ENCODE measurements at places on chromosomes 16 and 17.

DNA sequence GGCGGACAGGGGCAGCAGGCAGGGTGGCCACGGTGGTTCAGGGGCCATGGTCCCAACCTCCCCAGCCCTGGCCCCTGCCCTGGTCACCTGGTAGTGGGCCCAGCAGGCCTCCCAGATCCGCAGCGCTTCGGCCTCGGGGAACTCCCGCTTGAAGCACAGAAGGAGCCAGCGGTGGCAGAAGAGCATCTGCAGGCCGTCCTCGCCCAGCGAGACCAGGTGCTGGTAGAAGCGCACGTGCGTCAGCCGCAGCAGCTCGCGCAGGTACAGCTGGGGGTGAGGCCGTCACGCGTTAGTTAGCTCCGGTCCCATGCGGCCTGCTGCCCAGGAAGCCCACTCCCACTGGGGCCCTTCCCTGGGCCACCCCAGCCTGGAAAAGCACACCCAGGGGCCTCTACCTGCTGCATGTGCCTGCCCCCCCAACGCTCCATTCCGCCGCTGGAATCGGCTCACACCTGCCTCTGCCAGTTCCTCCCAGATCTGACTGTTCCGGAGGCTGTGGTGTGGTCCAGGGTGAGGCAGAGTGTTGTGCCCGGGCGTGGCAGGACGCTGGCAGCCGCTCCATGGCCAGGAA is 90.8 kb downstream of the TBC1D16 start:
- no peak for DNase-seq

GRCh38 chr16:69555437-69555836 is 10.3 kb upstream of the NFAT5 start:
- no peak for DNase-seq

DNA sequence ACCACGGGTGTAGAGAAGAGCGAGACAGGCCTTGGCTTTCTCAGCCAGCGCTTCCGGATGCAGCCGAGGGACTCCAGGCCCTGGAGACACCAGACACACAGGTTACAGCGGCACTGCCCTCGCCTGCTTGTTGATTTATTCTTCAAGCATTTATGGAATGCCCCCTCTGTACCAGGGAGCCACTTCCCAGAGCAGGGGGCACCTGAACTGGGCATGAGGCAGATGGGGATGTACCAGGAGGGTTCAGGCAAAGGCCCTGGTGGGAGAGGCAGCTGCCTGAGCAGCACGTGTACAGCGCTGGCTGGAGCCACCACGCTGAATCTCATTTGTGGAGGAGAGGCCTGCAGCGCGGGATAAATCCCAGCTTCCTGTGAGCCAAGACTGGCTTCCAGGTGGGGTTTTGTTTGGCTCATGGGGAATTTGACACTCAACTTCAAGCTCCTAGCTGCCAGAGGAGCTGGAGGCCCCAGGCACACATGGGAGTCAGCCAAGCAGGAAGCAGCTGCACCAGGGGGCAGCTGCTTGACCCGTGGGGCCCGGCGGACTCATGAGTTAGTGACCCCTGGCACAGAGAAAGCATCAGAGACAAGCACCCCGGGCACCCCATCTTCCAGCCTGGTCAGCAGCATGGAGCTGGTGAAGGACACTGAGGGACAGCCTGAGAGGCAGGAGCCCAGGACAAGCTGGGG is 59.7 kb downstream of the IL21R start:
- no peak for DNase-seq

- no peak for DNase-seq
Measured at GRCh38 chr16:26963109-26963508, 103.6 kb upstream of the C16orf82 start.

DNA sequence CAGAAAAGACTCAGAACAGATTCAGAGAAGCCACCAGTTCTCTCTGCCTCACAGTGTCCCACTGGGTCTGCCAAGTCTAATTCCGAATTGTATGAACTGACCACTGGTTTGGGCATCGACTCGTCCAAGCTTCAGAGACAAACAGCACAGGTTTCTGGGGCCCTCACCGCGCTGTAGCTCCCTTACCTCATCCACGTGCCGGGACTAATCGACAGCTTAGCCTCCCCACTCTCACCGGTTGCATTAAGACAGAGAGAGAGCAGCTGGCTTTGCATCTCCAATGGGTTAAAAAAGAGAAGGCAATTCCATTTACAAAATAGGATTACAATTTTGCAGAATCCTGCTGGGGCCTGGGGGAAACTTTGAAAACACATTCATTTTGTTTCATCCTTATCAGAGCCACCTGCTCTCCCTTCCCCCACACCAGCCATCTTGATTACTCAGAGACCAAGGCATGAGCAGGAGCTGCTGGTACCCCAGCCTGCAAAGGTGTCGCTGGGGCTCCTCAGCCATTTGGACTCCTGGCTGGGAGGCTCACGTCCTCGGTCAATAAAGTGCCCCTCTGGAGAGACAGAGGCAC is 95.3 kb upstream of the RPL38 start:
- no peak for DNase-seq

- no peak for DNase-seq
Measured at GRCh38 chr17:1484676-1485422, 7.6 kb downstream of the MYO1C start.

DNA sequence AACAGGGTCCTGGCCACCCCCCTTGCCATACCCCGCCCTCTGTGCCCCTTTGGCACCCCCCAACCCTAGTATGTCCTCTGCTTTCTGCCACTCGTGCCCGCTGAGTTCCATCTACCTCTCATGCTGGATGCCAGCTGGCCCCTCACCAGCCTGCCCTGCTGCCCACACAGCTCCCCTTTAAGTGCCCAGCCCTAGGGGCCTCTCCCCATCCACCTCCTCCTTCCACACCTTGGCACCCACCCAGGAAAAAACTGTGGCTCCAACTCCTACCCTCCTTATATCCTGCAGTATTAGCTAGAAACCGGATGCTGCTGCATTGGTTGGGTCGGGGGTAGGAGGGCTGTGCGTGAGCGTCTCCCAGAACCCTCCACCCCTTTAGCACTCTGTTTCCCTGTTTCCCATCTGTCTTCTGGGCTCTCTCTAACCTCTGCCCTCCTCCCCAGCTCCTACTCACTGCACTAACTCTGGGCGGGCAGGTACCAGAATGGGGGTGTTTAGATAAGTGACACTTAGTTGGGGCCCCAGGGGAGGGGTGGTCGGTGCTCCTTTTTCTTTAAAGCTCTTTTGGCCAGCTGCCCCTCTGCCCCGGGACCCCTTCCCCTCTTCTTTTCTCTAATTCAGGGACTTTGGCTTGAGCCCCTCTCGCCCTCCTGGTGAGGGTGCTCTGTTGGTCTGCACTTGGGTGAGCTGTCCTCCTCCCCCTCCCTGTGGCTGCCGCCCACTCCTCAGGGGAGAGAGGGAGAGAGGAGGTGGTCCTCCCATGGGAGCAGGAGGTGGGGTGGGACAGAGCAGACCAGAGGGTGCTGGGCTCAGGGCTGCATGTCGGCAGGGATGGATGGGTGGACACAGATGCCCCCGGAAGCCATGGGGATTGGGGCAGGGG is 9.9 kb downstream of the NR1D1 start:
- DNase-seq: no peak

DNA sequence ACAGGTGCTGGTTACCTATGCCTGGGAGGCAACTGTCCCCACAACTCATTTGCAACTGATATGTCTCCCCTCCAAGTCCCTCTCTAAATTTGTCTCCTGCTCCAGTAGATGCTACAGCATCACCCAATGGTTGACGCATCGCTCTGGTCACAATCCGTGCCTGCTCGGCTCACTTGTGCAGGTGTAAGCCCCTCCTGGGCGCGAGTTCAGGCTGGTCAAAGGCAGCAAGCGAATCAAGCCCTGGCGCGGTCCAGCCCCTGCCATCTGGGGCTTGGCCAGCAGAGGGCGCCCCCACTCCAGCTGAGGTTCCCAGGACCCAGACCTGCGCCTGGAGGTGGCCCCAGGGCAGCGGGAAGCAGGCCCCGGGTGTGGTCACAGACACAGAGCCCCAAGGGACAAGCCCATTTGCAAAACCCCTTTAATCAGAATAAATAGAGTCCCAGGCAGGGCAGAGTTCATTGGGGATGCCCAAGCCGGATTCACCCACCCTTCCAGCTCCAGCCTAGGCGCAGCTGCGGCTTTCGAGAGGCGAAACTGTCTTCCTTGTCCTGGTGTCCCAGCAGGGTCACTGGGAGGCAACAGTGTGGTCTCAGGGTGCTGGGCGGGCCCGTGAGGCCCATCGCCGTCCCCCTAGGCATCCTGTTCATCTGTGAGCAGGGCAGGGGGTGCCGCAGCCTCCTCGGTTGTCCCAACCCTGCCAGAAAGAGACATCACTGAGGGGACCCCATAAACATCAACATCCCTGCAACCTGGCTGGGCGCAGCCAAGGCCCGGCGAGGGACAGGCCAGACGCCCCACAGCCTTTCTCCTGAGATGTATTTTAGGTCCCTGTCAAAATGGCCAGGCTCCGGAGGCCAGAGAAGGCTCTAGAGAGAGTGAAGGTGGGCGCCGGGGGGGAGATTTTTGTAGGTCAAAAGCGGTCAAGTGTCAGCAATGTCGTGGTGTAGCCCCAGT is 15.8 kb downstream of the TMC6 start:
- DNase-seq: no peak

GRCh38 chr17:1724869-1725641 is 551 bp downstream of the WDR81 start:
- no peak for DNase-seq

DNA sequence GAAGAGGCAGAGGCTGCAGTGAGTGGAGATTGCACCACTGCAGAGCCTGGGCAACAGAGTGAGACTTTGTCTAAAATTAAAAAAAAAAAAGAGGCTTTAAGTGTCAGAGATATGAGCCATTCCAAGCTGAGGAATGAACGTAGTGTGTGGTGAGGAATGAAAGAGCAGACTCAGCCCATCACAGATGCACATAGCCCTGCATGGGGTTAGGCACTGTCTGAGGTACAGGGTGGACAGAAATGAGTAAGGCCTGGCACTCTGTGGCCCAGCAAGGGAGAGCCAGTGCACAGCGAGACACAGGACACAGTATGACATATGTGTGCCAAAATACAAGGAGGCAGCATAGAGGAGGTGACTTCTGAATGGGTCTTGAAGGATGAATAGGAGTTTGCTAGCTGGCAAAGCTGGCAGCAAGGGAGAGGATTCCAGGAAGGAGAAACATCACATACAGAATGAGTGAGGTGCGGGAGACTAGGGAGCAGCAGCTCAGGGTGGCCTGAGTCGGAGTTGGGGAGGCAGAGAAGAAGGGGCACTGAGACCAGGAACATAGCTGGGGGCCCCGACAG is 8.7 kb upstream of the ZNF469 start:
- no peak for DNase-seq

GRCh38 chr17:75087558-75088453 is at the start of gene SLC16A5:
SLC16A5 (plus strand) TSS chr17:75087954; CDS start chr17:75093637, 5,683 bp downstream.
- no peak for DNase-seq

GRCh38 chr17:43673516-43674323 is 12.0 kb upstream of the MEOX1 start:
- peak; percentile 11 for DNase-seq

- DNase-seq: no peak
Measured at GRCh38 chr16:46759309-46759708, 11.2 kb upstream of the MYLK3 start.

- no peak for DNase-seq
Measured at GRCh38 chr17:17032131-17032692, 10.0 kb upstream of the MPRIP start.

DNA sequence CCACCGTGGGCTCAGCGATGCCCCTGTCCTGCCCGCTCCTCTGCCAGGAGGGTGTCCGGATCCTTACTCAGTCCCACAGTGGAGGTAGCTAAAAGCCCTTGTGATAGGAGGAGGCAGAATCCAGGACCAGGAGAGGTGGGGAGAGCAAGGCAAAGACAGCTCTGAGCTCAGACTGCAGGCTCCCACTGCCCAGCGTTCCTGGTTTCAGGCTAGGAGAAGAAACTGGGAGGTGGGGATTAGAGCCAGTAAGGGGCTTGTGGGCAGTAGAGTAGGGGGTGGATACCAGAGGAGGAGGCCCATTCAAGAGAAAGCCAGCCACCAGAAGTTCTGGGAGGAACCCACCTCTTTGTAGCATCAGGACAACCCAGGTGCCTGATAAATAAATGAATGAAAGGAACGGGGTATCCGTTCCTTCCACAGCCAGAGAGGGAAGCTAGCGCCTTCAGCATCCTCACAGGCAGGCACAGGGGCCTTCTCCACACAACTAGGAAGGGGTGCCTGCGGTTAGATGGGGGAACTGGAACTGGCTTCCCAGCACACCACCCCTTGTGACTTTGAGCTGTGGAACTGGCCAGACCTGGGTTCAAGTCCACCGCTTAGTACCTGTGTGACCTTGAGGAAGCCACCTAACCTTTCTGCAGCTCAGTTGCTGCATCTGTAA is 2.3 kb downstream of the IL21R start:
- no peak for DNase-seq

GRCh38 chr16:59604354-59604753 is 870.2 kb upstream of the GOT2 start:
- no peak for DNase-seq

GRCh38 chr16:67969254-67970039 is 1.0 kb upstream of the SLC12A4 start:
- no peak for DNase-seq

GRCh38 chr16:75238132-75238852 is 13.1 kb downstream of the BCAR1 start:
- DNase-seq: no peak

GRCh38 chr16:80788027-80788426 is 16.4 kb downstream of the CDYL2 start:
- DNase-seq: no peak

DNA sequence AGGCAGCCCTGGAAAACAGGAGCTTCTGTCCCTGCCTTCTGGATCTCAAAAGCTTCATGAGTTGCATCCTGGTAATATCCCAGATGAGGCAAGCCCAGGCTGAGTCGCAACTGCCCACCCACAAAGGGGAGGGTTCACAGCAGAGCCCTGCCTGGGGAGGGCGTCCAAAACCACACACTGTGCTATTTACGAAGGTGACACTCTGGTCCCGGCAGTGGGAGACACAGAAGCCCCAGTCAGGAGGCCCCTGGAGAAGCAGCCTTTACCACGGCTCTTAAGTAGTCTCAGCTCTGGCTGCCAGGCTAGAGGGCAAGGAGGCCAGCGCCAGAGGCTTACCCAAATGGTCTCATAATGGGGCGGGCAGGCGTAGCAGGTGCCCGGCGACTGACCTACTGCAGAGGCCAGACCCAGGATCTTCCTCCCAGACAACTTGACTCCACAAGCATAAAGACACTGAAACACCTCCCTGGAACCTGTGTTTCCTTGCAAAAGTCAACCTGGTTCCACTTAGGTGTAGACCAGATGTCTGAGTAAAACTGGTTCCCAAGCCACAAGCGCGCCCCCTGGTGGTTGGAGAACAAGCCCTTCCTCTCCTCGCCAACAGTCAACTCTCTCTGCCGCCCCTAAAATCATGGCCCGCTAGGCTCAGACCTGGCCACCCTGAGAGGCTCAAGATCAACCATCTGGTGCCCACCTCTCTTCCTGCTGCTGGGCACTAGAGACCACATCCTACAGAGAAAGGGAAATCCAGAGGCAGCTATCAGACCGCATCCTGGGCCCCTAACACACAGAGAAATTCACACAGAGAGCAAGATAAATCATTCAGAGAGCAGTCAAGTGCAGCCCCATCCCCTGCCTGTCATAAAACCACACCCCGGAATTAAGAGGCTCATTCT is 5.2 kb downstream of the AXIN2 start:
- DNase-seq: no peak
